ENCODE measurements at places on chromosomes 1 and 21.

DNA sequence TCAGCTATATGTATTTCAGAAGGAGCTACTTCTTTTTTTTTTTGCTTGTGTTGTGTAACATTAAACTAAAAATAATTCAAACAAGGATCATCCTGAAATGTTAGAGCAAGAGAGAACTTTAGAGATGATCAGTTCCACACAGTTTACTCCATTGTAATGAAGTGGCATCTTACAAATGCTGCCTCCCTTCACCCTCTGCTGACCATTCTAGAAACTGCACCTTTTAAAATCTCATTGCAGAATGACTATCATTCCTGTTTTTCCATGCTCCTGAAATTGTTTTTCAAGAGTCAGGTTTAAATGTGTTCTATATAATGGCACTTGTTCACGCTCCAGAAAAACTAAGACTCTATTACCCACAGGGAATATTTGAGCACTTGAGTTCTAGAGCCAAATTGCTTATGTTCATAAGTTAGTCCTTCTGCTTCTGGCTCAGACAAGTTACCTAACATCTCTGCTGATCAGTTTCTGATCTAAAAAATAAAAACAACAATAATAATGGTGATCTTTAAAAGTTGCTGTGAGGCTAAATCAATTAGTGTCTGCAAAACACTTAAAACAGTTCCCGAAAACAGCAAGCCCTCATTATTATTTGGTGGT is 21.5 kb upstream of the SLC44A5 start:
- no peak for DNase-seq

DNA sequence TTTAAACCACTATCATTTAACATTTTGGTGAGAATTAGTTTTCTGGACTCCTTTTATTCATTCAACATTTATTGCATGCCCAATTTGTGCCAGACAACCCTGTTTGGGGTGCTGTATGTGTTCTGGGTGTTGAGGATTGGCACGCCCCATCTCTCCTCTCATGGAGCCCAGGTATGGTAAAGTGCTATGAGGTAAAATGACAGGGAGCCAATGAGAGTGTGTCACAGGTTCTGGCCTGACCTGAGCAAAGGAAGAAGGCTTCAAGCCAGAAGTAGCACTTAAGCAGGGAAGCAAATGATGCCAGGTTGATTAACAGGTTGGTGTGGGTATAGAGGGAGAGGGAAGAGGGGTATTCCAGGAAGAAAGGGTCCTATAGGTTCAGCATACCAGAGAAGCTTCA is 21.1 kb upstream of the SLC22A15 start:
- no peak for DNase-seq

- no peak for DNase-seq
Measured at GRCh38 chr1:1073743-1074587, at the start of gene RNF223. TSS of gene RNF223 (minus strand) at chr1:1074306. CDS start at chr1:1072566, 1,740 bp downstream.

DNA sequence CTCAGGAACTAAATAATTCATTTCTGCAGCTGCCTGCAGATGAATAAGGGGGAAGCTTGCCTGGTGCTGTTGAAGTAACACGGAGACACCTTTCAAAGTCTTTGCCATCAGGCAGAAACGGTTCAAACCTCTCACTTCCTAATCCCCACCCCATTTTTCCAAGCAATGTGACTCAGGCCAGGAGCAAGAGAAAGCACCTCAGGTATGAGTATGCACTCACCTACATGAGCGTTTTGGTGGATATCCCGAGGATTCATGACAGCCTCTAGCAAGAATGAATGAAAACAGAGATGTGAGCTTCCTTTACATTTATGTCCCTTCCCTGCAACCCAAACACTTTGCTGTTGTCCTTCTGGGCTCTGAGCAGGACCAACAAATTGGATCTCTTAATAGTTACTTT is 63.4 kb upstream of the LAX1 start:
- DNase-seq = no peak

GRCh38 chr1:54926970-54927369 is 40.0 kb upstream of the DHCR24 start:
- DNase-seq = no peak

- DNase-seq = no peak
Measured at GRCh38 chr1:46480959-46481646, 8.5 kb upstream of the DMBX1 start.
